Type B pancreatic cell (in vitro differentiated cells): ENCODE measurements at places on chromosomes 12 and 14. TPM values are rescaled to one million over a fixed set of nuclear protein-coding genes. Genes with fewer than 3 reads are reported as not detected.

Gene HOXC9
- total RNA-seq = 0.27 and 0.36 TPM in 2 replicates

Gene KRT6C
- total RNA-seq = 0.19 and 0.31 TPM in 2 replicates

DNA sequence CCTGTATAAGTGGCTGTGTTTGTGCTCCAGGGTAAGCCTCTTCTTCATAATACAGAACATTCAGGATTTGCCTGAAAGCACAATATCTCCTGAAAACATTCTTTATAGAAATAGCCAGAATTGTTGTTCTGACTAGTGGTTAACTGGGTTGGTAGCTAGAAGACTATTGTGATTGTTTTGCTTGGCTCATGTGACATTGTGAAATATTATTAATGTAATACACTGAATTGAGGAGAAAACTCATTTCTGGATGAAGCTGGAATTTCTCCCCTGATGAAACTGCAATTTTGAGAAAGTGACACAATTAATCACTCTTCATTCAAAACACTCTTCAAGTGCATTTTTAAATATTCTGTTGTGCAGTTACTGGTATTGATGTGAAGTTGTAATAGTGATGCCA lies 172.3 kb upstream of the PTPRQ start:
- no peak for DNase-seq

DNA sequence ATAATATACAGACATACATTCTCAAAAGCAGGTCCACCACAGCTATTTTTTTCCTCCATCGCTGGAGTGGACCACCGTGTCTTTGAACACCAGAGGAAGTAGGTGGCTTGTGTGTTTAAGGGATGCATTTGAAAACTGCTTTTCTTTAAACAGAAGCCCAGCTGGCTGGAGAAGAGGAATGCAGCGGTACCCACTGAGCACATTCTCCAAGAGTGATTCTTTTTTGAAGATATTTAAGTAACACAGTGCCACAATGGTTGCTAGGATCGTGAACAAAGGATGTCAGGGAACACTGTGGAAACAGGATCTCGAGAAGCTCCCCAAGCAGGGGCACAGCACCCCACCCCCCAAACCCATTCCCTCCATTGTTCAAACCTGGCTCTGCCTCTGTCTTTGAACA lies 286.6 kb upstream of the PWP1 start:
- no peak for DNase-seq

- DNase-seq = no peak
These were observed 7.7 kb upstream of the INF2 start for GRCh38 chr14:104681689-104682074.

DNA sequence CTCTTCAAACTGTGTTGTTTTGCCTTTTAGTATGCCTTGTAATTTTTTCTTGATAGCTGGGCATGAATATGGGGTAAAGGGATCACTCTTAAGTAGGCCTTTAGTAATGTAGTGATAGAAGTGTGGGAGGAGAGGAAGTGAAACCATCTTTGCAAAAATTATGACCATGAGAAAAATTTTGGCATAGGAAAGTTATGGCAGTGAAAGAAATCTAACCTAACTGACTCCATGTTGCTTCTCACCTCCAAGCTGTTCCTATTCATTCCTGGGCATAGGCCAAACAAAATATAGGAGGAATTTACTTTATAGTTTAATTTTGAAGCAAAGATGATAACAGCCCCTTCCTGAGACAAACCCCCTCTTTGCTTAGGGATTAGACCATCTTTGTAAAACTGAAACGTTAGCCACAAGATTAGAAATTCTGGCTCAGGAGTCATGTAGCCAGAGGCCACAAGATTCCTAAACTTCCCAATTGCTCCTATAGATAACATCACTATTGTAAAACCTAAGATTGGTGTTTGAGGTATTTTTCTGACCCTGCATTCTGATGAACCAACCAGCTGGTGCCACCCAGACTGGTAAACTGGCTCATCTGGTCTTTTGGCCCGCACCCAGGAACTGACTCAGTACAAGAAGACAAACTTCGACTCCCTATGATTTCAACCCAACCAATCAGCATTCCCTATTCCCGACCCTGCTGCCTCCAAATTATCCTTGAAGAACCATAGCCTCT lies 45.8 kb downstream of the CRADD start:
- no peak for DNase-seq

- no peak for DNase-seq
These were observed 83.3 kb downstream of the SCARB1 start for GRCh38 chr12:124780336-124780735.

Gene DDIT3
- total RNA-seq = 17.7 and 32.3 TPM in 2 replicates

- DNase-seq = no peak
These were observed 5.4 kb downstream of the RAPGEF3 start for GRCh38 chr12:47753021-47754001.

DNA sequence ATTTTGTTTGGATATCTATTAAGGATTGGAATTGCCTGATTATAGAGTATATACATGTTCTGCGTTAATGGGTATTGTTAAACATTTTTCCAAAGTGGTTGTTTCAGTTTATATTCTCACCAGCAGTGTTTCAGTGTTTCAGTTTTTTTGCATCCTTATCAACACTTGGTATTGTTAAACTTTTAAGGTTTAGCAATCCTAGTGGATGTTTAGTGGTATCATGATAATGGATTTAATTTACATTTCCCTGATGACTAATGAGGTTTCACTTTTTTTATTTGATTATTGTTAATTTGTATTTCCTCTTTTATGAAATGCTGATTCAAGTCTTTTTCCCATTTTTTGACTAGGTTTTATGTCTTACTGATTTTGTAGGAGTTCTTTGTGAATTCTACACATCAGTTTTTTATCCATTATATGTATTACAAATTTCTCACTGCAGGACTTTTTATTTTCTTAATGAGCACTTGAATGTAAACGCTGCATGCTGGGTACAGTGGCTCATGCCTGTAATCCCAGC lies 23.7 kb downstream of the YLPM1 start:
- DNase-seq = no peak

- no peak for DNase-seq
These were observed 24.7 kb downstream of the ITPK1 start for GRCh38 chr14:93090826-93091555.

Gene REM2
- total RNA-seq = 1.4 and 2.0 TPM in 2 replicates
